ENCODE measurements at places on chromosomes 1 and 21.

- DNase-seq = no peak
These were observed 28.6 kb upstream of the AVPR1B start for GRCh38 chr1:206145771-206146290.

DNA sequence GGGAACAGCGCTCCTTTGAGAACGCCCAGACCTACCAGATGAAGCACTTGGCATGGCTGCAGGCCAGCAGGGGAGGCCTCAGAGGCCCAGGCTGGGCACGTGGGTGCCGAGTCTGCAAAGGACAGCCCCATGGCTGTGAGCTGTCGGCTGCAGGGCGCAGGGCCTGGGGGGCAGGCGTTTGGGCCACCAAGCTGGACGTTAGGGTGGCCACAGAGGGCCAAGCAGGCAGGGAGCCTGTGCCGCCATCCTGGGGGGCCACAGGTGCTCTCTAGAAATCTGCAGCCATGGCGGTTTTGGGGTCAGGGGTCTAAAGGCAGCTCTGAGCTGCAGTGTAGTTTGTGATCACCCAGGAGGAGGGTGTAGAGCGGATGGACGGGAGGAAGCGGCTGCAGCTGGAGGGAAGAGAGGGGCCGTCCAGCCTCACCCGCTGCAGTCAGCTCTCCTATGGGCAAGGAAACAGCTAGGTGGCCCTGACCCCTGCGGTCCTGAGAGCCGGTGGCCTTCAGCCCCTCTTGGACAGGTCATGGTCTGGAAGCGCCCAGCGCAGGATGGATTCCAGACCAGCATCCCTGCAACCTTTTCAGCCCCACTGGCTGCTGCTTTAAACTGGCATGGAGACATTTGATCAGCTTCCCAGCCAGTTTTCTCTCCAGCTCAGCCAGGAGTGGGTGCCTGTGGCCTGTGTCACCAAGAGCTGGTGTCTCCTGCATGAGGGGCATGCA, 11.0 kb downstream of the IBA57 start:
- no peak for DNase-seq

DNA sequence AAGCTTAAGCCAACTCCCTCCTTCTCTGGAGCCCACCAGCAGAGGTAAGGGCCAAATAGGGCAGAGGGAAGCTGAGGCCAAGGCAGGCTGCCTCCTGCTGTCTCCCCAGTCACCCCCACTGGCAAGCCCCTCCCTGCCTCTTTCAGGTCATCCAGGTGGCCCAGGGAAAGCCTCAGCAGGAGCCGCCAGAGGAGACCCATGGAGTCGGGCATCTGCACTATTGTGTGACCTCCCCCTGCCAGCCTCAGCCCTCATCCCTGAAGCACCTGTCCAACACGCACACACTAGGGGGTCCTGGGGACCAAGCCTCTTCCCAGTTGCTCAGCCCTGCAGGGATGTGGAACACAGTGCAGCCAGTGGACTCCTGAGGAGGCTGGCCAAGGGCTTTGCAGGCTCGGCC, 5.3 kb upstream of the NAXE start:
- DNase-seq = no peak

GRCh38 chr1:43431676-43432075, 22.1 kb downstream of the HYI start:
- DNase-seq = no peak

GRCh38 chr1:218525031-218525430, 179.9 kb downstream of the TGFB2 start:
- peak; percentile 31 for DNase-seq

- DNase-seq = no peak
These were observed 25.3 kb downstream of the TNFSF4 start for GRCh38 chr1:173181791-173182190.

- no peak for DNase-seq
These were observed 23.3 kb downstream of the UBASH3A start for GRCh38 chr21:42426876-42427480.

GRCh38 chr1:96361271-96361856, 360.2 kb upstream of the PTBP2 start:
- DNase-seq = no peak

DNA sequence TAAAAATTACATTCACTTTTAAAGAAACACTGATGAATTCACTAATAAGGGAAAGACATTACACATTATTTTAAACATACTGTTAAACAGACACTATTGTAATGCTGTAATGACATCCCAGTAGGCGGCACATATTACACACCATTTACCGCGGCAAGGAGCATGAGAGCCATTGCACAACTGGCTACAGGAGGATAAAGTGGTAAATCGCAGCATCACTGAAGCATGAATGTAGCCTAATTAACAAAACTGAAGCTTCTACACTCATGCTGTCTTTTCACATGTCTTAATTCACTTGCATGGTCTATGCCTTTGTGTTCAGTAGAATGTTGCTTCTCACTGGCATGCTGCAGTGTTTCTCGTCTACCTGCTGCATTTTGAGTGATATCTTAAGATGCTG, 1046.0 kb downstream of the MRPL39 start:
- DNase-seq = no peak

DNA sequence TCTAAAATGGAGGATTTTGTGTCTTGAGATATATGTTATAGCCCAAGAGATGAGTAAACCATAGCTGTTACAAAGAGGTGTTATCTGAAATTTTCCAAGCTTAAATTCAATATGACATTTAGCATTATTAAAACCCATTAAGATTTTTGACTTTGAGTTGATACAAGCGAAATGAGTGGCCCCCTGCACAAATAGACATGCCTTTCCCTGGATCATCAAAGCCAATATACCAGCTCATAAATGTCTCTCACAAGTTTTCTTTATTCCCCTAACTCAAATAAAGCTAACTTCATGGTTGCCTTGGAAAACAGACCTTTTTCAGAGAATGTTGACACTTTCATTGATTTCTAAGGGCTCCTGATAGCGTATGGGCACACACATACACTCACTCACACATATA, 55.5 kb upstream of the TIAM1 start:
- DNase-seq = no peak

- no peak for DNase-seq
These were observed 5.5 kb downstream of the TLR5 start for GRCh38 chr1:223137455-223138085.
